ENCODE measurements at places on chromosomes 5 and 9. TPM values are rescaled to one million over a fixed set of nuclear protein-coding genes. Genes with fewer than 3 reads are reported as not detected.

DNA sequence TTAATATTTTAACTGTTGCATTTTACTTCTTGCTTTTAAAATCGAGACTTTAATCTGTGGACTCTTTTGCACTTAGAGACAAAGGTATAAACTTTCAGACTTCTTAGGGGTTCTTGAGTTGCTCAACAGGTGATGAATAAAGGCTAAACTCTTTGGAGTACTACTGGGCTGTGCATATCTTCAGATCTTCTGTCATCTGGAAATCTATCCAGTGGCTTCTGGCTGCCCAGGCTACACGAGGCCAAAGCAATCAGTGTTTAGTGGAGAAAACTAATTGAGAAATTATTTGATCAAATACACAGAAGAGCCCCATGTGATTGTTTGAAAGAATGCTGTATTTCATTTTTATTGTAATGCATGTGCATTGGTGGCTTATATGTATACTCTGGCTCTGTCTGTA lies 146.1 kb downstream of the PBX3 start:
- no peak overlapping the region for H3K27ac ChIP-seq
- no peak overlapping the region for H3K4me3 ChIP-seq
- H3K27me3 ChIP-seq: peaks cover 10% of the 10 kb centered on the region

- H3K36me3 ChIP-seq: no peaks in the 10 kb centered on the region
- no peak for DNase-seq
- peaks cover 12% of the 10 kb centered on the region for H3K4me1 ChIP-seq
- H3K4me3 ChIP-seq: no peak overlapping the region
- H3K27ac ChIP-seq: no peak overlapping the region
Measured at GRCh38 chr9:70553707-70554673, 139.5 kb upstream of the KLF9 start.

DNA sequence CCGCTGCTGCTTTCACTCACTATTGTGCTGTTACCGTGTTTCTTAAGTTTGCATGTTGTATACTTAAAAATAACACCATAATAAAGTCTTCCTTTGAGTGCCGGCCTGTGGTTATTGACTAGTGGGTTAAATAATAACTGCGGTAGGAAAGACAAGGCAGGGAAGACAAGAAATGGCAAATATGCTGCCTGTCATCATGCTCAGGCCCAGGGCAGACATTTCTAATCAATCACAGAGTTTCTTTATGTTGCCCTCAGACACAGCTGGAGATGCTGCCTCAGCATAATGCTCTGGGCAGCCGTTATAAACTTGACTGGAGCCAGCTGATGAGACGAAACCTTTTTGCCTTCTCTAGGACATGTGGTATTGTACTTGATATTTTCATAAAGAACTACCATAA lies 215.0 kb downstream of the GAPVD1 start:
- H3K36me3 ChIP-seq: no peaks in the 10 kb centered on the region
- no peak overlapping the region for H3K4me3 ChIP-seq
- DNase-seq: peak; percentile 10
- no peak overlapping the region for H3K27ac ChIP-seq

- peaks cover 69% of the 10 kb centered on the region for H3K27me3 ChIP-seq
- no peak overlapping the region for H3K4me3 ChIP-seq
- no peaks in the 10 kb centered on the region for H3K36me3 ChIP-seq
- no peaks in the 10 kb centered on the region for H3K4me1 ChIP-seq
- H3K27ac ChIP-seq: no peak overlapping the region
Measured at GRCh38 chr5:1667648-1668140, 131.9 kb downstream of the MRPL36 start.

DNA sequence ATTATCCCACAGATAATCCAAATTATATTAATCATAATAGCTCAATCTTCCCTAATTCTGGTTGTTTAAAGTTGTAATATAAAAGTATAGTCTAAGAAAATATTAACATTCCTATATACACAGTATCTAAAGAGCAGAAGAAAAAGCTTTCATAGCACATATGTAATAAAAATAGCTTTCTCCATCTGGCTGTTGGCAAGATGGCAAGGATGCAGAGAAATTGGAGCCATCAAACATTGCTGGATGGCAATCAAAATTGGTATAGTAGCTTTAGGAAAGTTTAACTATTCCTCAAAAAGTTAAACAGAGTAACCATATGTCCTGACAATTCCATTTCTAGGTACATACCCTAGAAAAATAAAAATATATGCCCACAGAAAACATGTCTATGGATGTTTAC lies 66.8 kb downstream of the TBCA start:
- DNase-seq: no peak
- H3K4me1 ChIP-seq: peaks cover 7% of the 10 kb centered on the region
- H3K27me3 ChIP-seq: no peaks in the 10 kb centered on the region
- peaks cover 19% of the 10 kb centered on the region for H3K36me3 ChIP-seq
- no peak overlapping the region for H3K4me3 ChIP-seq

GRCh38 chr9:6997330-6997729 lies 239.6 kb downstream of the KDM4C start:
- H3K4me1 ChIP-seq: no peaks in the 10 kb centered on the region
- no peak overlapping the region for H3K4me3 ChIP-seq
- H3K27ac ChIP-seq: no peak overlapping the region
- DNase-seq: no peak

Gene GPR107
- 39.9 TPM for total RNA-seq

GRCh38 chr5:111984044-111984443 lies 227.1 kb upstream of the NREP start:
- no peak overlapping the region for H3K27ac ChIP-seq
- H3K36me3 ChIP-seq: no peaks in the 10 kb centered on the region
- peaks cover 8% of the 10 kb centered on the region for H3K4me1 ChIP-seq
- no peaks in the 10 kb centered on the region for H3K27me3 ChIP-seq

- peaks cover 37% of the 10 kb centered on the region for H3K4me1 ChIP-seq
- H3K4me3 ChIP-seq: peak overlapping the region; percentile 11
- peaks cover 4% of the 10 kb centered on the region for H3K36me3 ChIP-seq
- peak; percentile 7 for DNase-seq
Measured at GRCh38 chr9:125632321-125633115, 74.5 kb downstream of the MAPKAP1 start.

Gene NR4A3
- total RNA-seq: 0.66 TPM

Gene NREP
- total RNA-seq: 24.6 TPM

GRCh38 chr5:136053336-136054141 lies 24.8 kb downstream of the TGFBI start:
- H3K4me1 ChIP-seq: peaks cover 71% of the 10 kb centered on the region
- DNase-seq: peak; percentile 90
- no peaks in the 10 kb centered on the region for H3K27me3 ChIP-seq
- H3K4me3 ChIP-seq: peak overlapping the region; percentile 38
- peaks cover 38% of the 10 kb centered on the region for H3K36me3 ChIP-seq

Gene IFNA1
- total RNA-seq: not detected

Gene PCDHGA8
- 1.1 TPM for total RNA-seq

Gene CDC20B
- total RNA-seq: not detected

DNA sequence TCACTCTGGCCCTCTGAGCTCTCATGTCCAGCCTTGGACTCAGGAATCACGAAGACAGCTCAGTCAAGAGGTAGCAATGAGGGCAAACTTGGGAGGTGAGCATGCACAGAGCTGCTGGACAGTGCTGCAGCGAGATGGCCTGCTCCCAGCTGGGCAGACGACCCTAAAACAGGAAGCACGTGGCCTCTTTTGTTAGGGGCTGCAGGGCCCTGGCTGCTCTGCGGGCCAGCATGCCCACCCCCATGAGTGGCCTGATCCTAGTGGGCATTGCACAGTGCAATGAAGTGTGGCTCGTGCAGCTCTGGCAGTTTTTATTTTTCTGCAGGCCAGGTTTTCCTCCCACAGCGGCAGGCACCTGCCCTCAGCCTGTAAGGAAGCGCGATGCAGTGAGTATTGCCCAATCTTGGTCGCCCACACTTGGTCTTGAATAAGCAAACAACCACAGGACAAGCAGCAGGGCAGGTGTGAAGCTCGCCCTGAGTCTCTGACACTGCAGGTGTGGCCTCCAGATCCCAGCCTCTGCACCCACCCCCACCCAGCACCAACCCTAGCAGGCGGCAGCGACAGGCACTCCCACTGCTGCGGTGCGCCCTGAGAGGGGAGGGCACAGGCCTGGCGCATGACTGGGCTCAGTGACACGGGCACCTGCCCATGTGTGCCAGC lies 60.8 kb downstream of the SEMA4D start:
- no peaks in the 10 kb centered on the region for H3K36me3 ChIP-seq
- H3K27ac ChIP-seq: no peak overlapping the region
- no peaks in the 10 kb centered on the region for H3K27me3 ChIP-seq
- no peak overlapping the region for H3K4me3 ChIP-seq
- peaks cover 24% of the 10 kb centered on the region for H3K4me1 ChIP-seq
- DNase-seq: peak; percentile 25

Gene PCSK1
- total RNA-seq: not detected

- H3K27ac ChIP-seq: no peak overlapping the region
- DNase-seq: no peak
- no peaks in the 10 kb centered on the region for H3K27me3 ChIP-seq
- peaks cover 9% of the 10 kb centered on the region for H3K4me1 ChIP-seq
- peaks cover 74% of the 10 kb centered on the region for H3K36me3 ChIP-seq
Measured at GRCh38 chr9:124858330-124859046, 3.3 kb downstream of the RPL35 start.

GRCh38 chr5:120552638-120553037 lies 88.5 kb downstream of the PRR16 start:
- H3K4me1 ChIP-seq: peaks cover 11% of the 10 kb centered on the region
- H3K27ac ChIP-seq: no peak overlapping the region
- H3K27me3 ChIP-seq: no peaks in the 10 kb centered on the region
- DNase-seq: no peak

DNA sequence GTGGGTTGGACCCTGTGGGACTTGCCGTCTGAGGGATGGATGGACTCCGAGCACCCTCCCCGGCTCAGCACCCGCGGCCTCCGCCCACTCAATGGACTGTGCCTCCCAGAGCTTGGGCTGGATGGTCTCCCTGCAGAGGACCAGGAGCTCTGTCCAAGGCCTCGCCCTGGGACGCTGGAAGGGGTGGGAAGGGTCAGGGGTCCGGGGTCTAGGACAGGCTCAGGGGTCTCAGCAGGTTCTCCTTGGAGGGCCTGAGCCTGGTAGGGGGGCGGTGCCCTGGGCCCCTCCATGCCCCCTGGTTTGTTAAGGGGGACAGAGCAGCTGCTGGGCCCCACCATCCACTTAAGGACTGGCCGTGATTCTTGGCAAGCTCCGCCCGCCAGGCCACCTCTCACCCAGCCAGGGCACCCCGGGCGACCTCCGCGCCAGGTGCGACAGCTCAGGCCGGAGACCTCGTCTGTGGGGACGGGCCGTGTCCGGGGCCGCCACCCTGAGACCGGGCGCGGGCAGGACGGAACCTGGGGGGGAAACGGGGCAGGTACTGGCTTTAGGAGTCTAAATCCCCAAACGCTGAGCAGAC lies 29.2 kb downstream of the EXOC3 start:
- H3K36me3 ChIP-seq: peaks cover 53% of the 10 kb centered on the region
- H3K27ac ChIP-seq: peak overlapping the region; percentile 64
- DNase-seq: no peak

Gene SH3RF2
- total RNA-seq: 25.1 TPM

GRCh38 chr9:21154018-21154608 lies 12.3 kb downstream of the IFNA21 start:
- peak; percentile 22 for DNase-seq
- H3K36me3 ChIP-seq: no peaks in the 10 kb centered on the region
- peaks cover 12% of the 10 kb centered on the region for H3K27me3 ChIP-seq
- H3K27ac ChIP-seq: no peak overlapping the region
- peaks cover 10% of the 10 kb centered on the region for H3K4me1 ChIP-seq

Gene FGF18
- total RNA-seq: 0.61 TPM

GRCh38 chr9:108956631-108957026 lies 22.4 kb downstream of the ABITRAM start:
- no peak overlapping the region for H3K4me3 ChIP-seq
- no peak overlapping the region for H3K27ac ChIP-seq

- no peak for DNase-seq
- peaks cover 25% of the 10 kb centered on the region for H3K4me1 ChIP-seq
- H3K27me3 ChIP-seq: no peaks in the 10 kb centered on the region
- no peak overlapping the region for H3K27ac ChIP-seq
- no peak overlapping the region for H3K4me3 ChIP-seq
Measured at GRCh38 chr5:173953528-173954090, 35.4 kb upstream of the C5orf47 start.

DNA sequence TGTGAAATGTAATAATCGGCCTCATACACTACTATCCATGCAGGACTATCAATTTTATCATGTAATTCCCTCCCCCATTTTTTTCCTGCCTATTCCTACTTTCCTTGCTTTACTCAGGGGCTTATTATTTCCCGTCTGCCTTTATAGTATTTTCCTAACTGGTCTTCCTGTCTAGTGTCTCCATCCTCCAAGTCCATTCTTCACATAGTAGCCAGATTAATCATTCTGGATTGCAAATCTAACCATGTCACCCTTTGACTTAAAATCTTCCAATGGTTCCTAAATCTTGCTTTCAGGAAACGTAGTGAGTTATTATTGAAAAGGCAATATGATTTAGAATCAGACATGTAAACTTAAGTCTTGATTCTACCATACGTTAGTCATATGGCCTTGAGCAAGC lies 307.4 kb upstream of the HAPLN1 start:
- H3K27ac ChIP-seq: no peak overlapping the region
- DNase-seq: no peak
- H3K27me3 ChIP-seq: no peaks in the 10 kb centered on the region
- H3K36me3 ChIP-seq: no peaks in the 10 kb centered on the region
- peaks cover 7% of the 10 kb centered on the region for H3K4me1 ChIP-seq

- no peak overlapping the region for H3K4me3 ChIP-seq
- H3K36me3 ChIP-seq: no peaks in the 10 kb centered on the region
- H3K27me3 ChIP-seq: peaks cover 61% of the 10 kb centered on the region
Measured at GRCh38 chr5:175889910-175890684, 18.7 kb downstream of the CPLX2 start.

- H3K4me1 ChIP-seq: peaks cover 18% of the 10 kb centered on the region
- no peak overlapping the region for H3K27ac ChIP-seq
- H3K27me3 ChIP-seq: no peaks in the 10 kb centered on the region
- no peak for DNase-seq
Measured at GRCh38 chr5:109701792-109702191, 12.1 kb downstream of the MAN2A1 start.

DNA sequence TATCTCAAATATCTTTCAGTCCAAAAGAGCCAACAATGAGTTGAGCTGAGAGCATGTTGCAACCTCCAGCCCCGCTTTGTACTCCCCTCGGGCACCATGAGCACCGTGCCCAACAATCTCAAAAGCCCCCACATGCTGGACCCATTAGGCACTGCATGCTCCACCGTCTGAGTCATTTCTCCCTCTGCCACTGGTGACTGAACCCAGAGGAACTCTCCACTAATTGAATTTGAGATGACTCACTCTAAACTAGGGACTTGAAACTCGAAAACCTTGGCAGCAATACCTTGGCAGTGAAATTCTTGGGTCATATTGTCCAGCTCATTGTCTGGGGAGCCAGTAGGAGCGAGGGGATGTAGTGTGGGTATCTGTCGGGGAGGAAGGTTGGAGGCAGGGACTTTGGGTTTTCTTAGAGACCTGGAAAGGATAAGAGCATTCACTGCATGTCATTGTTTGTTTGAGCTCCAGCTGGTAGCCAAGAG lies 49.9 kb upstream of the SLIT3 start:
- no peak overlapping the region for H3K27ac ChIP-seq
- H3K4me1 ChIP-seq: no peaks in the 10 kb centered on the region
- no peak overlapping the region for H3K4me3 ChIP-seq
